Stimulated activated CD8-positive, alpha-beta memory T cell treated with anti-CD3 and anti-CD28 coated beads, Interleukin-15, amount 100 ng/mL, for 1 hour (primary cell): ENCODE measurements at places on chromosomes 3 and 15.

GRCh38 chr15:60957111-60957510 is 272.0 kb downstream of the RORA start:
- no peak for DNase-seq

GRCh38 chr3:109532257-109533216 is 195.2 kb upstream of the DPPA4 start:
- DNase-seq: no peak

- DNase-seq: no peak
Measured at GRCh38 chr3:136952292-136952691, 5.5 kb upstream of the IL20RB start.

GRCh38 chr3:132654190-132654589 is 5.4 kb downstream of the ACAD11 start:
- no peak for DNase-seq

- no peak for DNase-seq
Measured at GRCh38 chr15:87949575-87950223, 306.8 kb downstream of the NTRK3 start.

- DNase-seq: no peak
Measured at GRCh38 chr3:139308560-139308959, 35.3 kb upstream of the MRPS22 start.

DNA sequence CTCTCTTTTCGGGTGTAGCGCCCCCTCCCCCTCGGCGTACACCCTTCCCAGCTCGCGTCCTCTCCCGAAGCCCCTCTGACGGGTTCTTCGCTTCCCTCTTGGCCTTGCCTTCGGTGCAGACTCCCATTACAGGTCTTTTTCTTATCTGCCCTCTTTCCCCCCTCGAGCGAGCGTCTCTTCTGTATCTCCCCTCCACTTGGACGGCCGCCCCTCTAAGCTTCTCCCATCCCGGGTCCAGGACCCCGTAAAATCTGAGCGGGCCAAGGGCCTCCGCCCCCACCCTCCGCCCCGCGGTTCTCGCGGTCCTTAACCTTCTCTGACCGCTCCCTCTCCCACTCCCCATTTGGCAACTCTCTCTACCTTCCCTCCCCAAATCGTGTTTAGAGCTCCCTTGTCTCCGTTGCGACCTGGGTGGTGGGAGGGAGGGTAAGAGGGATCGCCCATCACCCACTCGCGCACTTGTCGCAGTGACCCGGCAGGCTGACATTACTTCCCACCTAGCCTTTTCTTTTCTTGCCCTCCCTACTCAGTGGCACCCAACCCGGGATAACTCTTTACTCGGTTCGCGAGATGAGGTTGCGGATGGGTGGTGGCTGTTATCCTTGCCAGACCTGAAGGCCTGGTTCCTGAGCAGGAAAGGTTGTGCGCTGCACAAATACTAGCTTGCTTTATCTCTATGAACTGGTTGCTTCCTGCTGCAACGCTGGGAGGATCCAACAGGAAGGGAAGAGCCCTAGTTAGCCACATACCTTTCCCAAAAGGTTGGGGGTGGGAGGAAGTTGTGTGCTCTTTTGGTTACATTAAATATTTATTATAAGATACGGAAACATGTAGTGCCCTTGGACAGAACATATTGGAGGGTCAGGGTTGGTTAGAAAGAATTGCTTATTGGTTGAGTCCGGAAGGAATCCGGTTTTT is 922 bp downstream of the RAB11A start:
- DNase-seq: no peak

DNA sequence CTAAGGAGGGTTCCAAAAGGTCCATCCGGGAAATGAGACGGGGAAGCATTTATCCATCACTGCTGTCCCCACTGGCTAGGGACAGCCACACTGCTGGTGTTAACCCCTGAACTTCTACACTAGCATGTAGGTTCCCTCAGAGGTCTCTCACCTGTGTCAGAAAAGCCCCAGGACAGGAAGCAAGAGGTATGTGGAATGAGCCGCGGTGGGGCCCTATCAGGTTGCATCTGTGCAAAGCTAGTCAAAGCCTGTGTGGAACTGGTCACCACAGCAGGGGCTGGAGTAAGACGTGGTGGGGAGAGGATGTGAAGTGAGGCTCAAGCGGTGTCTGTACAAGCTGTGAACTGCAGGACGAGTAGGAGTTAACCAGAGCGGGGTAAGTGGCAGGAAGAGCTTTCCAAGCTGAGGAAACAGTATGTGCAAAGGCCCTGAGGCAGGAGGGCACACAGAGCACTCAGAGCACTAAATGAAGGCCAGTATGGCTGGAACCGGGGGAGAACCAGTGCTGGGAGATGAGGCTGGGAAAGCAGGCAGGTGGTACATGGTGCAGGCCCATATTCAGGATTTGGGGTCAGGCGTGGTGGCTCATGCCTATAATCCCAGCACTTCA is 57.8 kb downstream of the MEGF11 start:
- DNase-seq: no peak

DNA sequence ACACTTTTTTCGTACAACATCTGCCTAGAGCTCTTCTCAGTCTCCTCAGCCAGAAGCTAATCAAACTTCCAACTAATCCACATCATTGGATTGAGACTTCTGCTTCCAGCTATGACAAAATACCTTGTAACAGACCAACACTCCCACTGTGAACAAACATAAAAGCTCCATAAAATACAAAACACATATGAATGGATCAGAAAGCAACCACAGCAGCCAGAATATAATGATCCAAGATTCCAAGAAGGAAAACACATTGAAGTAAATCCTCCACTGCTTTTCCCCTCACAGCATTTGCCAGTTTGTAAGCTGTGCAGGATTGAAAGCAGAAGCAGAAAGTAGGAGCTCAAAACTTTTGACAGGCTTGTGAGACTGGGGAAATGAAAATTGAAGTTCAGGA is 863.2 kb downstream of the TUSC7 start:
- DNase-seq: no peak

- DNase-seq: no peak
Measured at GRCh38 chr3:168325684-168326083, 230.0 kb upstream of the GOLIM4 start.

GRCh38 chr15:101128221-101129015 is 123.4 kb downstream of the CHSY1 start:
- no peak for DNase-seq

- no peak for DNase-seq
Measured at GRCh38 chr15:71330638-71331162, 215.4 kb downstream of the THSD4 start.

- no peak for DNase-seq
Measured at GRCh38 chr3:105431200-105431599, 64.5 kb downstream of the ALCAM start.

- DNase-seq: no peak
Measured at GRCh38 chr15:99554880-99555488, 10.8 kb upstream of the MEF2A start.

DNA sequence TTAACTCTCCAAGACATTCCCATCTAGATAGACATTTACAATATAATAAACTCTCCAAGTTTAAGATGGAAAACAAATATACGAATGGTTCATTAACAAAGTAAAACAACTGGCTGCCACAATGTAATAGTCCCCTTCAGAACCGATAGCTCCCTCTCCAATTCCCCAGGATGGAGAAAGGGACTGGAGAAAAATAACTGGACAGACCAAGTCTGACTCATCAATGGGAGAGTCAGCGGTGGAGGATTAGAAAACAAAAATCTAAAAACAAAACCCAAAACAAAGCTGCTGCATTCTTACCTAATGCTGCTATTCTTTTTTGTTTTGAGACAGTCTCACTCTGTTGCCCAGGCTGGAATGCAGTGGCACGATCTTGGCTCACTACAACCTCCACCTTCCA is 468.1 kb downstream of the SHQ1 start:
- DNase-seq: no peak

GRCh38 chr15:62457100-62457499 is 292.0 kb upstream of the C2CD4B start:
- DNase-seq: no peak

- no peak for DNase-seq
Measured at GRCh38 chr3:178845420-178846118, 226.0 kb downstream of the ZMAT3 start.

DNA sequence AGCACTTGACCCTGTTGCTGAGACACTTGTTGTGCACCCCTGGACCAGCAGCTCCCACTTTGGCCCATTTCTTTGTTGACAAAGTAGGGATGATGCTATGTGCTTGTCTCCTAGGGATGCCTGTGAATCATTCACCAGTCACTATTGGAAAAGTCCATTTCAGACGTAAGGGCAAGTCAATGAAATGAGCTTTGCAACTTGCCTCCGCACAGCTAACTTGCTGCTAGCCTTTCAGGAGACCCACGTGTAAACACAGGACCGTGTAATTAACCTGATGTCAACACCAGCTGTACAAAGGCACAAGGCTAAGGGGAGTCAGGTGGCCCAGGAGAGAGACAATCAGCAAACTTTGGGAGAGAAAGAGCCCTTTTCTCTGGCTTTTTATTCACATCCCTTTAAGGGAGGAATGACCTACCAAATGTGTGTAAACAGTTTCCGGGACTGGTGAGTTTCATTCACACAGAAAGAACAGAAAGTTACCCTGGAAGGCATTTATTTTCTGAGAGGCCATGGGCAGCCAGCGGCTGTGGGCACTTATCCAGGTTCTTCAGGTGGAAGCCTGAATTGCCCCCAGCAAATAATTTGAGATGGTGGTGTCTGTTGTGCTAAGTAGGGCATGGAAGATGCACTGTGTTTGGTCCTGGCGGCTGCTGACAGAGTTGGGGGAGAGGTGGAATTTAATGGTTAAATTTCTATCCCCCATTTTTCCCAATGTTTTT is 54.0 kb downstream of the TIPARP start:
- no peak for DNase-seq

DNA sequence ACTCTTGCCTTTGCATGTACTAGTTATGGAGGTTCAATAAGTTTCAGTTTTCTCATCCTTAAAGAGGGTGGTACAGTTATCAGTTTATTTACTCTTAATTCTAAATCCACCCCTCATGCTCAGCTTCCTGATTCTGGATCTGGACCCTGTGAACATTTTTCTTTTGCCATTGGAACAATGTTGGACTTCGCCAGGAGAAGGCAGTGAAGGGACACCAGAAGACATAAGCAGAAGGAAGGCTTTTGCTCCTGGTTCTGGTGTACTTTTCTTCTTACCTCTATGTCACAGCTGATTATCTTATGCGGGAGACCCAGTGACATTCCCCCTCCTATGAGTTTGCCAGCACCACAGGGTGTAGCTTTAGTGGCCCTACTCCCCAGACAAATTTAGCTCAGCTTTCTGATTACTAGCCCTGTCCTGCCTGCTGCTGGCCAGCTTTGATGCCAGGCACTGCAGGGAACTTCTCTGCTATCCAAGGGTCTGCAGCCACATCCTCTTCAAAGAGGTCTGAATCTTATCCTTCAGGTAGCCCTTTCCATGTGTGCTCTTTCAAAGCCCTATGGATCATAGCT is 466.3 kb upstream of the EPHA3 start:
- no peak for DNase-seq

GRCh38 chr3:123042413-123042812 is 14.8 kb upstream of the SEMA5B start:
- DNase-seq: no peak

DNA sequence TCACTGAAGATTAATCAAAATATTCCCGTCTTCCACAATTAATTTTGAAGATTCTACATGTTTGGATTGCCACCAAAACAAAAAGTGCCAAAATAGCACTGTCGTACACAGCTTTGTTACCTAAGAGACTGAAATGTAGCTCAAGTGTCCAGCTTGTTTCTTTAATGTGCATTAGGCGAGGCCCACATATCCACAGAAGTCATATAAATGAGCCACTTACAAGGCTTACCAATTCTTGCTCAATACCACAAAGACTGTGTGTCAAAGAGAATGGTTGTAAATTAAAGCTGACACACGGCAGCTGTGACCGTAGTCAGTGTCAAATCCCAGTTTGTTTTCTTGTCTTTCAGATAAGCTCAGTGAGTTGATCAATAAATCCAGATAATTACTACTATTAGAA is 639.4 kb upstream of the TBL1XR1 start:
- DNase-seq: no peak

DNA sequence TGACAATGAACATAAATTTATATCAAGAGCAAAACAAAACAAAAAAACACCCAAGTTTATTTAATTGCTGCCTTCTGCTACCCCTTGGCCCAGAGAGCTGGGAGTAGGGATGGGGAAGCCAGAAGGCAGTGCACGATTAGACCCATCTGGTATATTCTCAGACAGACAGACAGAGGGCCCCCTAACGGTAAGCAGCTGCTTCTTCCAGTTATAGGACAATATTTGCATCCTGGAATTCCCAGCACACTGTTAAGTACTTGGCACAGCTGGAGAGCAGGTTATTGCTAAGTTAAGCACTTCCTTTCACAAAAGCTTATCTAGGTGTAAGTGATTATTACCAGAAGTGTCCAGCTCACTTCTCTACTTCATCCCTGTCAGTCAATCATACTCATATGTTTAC is 39.3 kb downstream of the C2CD4B start:
- DNase-seq: no peak

DNA sequence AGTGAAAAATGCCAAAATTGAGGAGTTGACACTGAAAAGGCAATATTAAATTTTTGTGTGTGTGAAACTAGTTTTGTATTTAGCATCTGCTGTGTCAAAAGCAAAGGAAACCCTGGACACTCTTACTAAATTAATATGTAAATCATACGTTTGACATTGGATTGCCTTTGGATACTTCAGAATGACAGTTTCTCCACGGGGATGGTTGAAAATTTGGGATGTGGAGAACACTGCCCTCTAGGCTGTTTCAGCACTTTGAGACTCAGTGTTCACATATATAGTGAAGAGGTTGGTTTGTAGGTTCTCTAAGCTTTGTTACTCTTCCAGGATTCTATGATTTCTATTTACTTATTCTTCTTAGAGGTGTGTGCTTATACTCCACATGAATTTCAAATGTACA is 3.0 kb downstream of the ROBO2 start:
- DNase-seq: no peak

GRCh38 chr15:42138968-42139386 is 17.5 kb downstream of the PLA2G4F start:
- no peak for DNase-seq

DNA sequence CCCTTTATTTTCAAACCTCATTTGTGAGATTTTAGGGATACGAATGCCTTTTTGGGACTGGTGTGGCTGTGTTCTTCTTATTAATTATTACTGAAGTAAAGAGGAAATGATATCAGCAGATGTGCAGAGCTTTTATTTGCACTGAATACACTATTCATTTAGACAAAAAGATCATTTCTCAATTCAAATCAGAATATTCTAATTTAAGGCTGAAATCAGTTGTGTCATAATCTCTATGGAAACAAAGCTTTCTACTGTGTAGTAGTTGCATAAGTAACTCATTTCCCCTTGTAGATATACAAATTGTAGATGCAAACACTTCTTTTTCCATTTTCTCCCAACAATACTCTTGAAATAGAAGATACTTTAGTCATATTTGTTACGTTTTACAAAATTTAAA is 56.0 kb downstream of the PDE8A start:
- no peak for DNase-seq

GRCh38 chr3:26102376-26102775 is 312.5 kb downstream of the OXSM start:
- DNase-seq: no peak

GRCh38 chr3:108664266-108664665 is 74.7 kb downstream of the DZIP3 start:
- DNase-seq: no peak

- DNase-seq: no peak
Measured at GRCh38 chr3:32313169-32313568, 74.7 kb downstream of the CMTM8 start.
